ENCODE measurements at places on chromosomes 4 and X. TPM values are rescaled to one million over a fixed set of nuclear protein-coding genes. Genes with fewer than 3 reads are reported as not detected.
A peak's percentile ranks its signal among the peaks of the same experiment; 100 is the strongest.

GRCh38 chr4:146514651-146515357, 6.9 kb downstream of the SLC10A7 start:
- no peak overlapping the region for H3K4me3 ChIP-seq
- H3K27me3 ChIP-seq: no peaks in the 10 kb centered on the region
- peaks cover 7% of the 10 kb centered on the region for H3K4me1 ChIP-seq
- peaks cover 10% of the 10 kb centered on the region for H3K36me3 ChIP-seq
- no peak overlapping the region for H3K27ac ChIP-seq
- no peak for DNase-seq

DNA sequence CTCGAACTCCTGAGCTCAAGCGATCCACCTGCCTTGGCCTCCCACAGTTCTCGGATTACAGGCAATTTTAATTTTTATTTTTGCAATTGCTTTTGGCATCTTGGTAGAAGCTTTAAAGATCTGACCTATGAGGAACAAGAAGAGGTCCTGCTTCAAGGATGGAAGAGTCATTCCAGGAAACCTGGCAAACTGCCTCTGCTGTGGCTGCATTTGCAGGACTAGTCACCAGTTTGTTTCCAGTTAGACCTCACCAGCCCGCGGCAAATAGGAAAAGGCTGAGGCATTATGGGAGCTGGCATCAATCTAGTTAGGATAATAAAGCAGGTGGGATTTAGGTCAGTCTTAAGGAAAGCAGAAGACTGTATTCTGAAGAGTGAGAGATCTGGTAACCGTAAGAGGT, 51.9 kb upstream of the LAS1L start:
- H3K36me3 ChIP-seq: no peaks in the 10 kb centered on the region

DNA sequence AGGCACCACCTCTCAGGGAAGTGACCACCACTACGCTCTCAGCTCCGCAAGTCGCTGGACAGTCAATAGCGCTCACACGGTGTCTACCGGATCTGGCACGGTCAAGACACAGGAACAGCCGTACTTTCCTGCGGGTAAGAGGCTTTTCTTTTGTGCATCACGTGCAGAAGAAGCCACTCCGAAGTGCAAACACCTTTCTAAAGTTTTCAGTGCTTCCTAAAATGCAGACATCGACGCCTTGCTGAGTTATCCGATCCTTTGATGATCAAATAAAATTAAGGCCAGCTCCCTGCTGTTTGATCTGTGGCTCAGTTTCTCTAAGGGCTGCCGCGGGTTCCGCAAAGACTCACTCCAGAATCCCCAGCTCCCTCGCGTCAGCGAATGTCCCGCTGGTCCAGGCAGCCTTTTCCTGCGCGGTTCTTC, 71.8 kb downstream of the FBXO8 start:
- H3K4me1 ChIP-seq: peaks cover 28% of the 10 kb centered on the region
- no peak overlapping the region for H3K27ac ChIP-seq
- peak overlapping the region; percentile 26 for H3K4me3 ChIP-seq
- DNase-seq: no peak
- H3K27me3 ChIP-seq: peaks cover 78% of the 10 kb centered on the region

Gene TRIML2
- not detected for total RNA-seq

DNA sequence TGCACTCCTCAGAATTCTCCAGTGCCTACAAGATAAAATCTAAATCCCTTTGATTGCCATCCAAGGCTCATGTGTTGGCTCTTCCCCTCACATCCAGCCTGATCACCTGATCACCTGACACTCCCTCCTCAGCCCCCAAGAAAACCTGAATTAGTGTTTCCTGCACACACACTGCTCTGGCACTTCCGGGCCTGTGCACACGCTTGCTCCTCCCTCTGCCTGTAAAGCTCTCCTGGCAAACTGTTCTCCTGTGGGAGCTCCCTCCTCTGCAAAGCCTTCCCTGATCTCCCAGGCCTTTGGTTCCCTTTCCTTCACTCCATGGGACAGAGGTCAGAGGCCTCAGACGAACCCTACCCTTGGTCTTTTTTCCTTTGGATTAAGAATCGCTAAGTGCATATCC, 19.9 kb downstream of the PHKA2 start:
- no peak for DNase-seq
- no peaks in the 10 kb centered on the region for H3K27me3 ChIP-seq
- H3K36me3 ChIP-seq: no peaks in the 10 kb centered on the region

Gene ZAR1
- total RNA-seq: not detected

DNA sequence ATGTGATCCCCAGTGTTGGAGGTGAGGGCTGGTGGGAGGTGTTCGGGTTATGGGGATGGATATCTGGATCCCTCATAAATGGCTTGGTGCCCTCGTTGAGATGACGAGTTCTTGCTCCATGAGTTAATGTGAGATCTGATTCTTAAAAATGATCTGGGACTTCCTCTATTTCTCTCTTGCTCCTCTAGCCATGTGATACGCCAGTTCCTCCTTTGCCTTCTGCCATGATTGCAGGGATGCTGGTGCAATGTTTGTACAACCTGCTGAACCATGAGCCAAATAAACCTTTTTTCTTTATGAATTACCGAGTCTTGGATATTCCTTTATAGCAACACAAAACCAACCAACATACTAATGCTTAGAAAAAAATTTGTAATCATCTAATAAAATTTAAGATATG, 56.6 kb downstream of the STAP1 start:
- no peak for DNase-seq
- no peaks in the 10 kb centered on the region for H3K27me3 ChIP-seq
- H3K4me1 ChIP-seq: no peaks in the 10 kb centered on the region
- H3K36me3 ChIP-seq: peaks cover 37% of the 10 kb centered on the region
- H3K4me3 ChIP-seq: no peak overlapping the region
- no peak overlapping the region for H3K27ac ChIP-seq

- no peak overlapping the region for H3K27ac ChIP-seq
- no peak overlapping the region for H3K4me3 ChIP-seq
- no peaks in the 10 kb centered on the region for H3K27me3 ChIP-seq
- peaks cover 24% of the 10 kb centered on the region for H3K4me1 ChIP-seq
- no peak for DNase-seq
- peaks cover 2% of the 10 kb centered on the region for H3K36me3 ChIP-seq
These were observed 17.0 kb downstream of the GPAT3 start for GRCh38 chr4:83552924-83553323.

DNA sequence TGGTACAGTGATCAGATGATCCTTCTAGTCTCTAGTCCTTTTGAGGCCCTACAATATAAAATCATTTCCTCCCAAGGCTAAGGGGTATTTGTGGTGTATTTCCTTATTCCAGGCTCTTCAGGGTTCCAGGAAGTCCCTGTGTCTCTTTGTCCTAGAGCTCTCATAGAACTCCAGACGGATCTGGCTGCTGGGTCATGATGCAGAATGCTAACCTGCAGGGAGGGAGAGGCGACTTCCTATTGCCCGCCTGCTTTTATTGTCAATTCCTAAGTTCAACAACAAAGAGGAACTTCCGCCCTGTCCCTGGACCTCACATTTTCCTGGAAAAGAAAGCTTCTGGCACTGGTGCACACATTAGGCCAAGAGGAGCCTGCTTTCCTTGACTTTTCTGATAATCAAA, 45.9 kb upstream of the ZNF827 start:
- peaks cover 9% of the 10 kb centered on the region for H3K27me3 ChIP-seq
- DNase-seq: no peak
- H3K4me3 ChIP-seq: no peak overlapping the region
- H3K36me3 ChIP-seq: no peaks in the 10 kb centered on the region

DNA sequence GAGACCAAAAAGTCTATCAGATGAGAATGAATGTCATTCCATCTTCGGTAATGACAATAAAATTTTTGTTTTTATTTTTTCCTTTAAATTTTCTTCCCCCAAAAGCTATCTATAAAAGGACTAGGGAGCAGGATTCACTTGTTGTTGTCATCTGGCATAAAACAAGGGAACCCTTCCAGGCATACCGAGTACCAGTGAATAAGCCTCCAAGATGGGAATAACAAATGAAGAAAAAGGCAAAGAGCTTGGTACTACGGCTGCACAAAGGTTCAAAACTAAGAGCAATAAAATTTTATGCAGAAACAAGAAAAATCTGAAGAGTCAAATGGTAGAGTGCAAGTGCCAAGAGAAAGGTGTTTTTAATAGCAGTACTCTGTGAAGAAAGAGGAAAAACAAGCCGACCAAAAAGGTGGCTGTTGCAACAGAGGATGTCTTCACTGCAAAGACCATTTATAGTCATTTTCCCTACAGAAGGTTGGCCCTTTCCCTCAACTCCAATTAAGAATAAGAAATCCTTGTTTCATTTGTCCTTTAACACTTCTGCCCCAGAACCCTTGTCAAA, 25.8 kb downstream of the PPP3CA start:
- DNase-seq: no peak
- peaks cover 2% of the 10 kb centered on the region for H3K4me1 ChIP-seq

Gene HTR2C
- total RNA-seq: not detected

DNA sequence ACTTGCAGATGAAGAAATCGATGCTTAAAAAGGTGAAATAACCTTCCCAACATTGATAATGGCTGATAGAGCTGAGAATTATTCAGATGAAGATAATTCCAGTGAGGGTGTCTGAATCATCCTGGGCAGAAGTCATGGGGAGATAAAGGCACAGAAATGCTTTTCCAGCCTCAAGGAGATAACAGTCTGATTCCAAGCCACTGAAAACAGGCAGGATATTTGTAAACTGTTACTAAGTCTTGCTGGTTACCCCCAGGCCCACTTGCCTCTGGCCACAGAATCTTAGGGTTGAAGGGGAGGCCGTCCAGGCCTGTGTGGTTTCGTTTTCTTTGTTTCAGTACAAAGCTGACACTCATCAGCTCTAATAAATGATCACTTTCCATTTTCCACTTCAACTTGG, 158.5 kb downstream of the SH3KBP1 start:
- H3K36me3 ChIP-seq: peaks cover 13% of the 10 kb centered on the region
- peaks cover 45% of the 10 kb centered on the region for H3K4me1 ChIP-seq
- H3K27ac ChIP-seq: no peak overlapping the region
- no peak for DNase-seq

Gene FGFBP2
- total RNA-seq: 2.0 TPM

DNA sequence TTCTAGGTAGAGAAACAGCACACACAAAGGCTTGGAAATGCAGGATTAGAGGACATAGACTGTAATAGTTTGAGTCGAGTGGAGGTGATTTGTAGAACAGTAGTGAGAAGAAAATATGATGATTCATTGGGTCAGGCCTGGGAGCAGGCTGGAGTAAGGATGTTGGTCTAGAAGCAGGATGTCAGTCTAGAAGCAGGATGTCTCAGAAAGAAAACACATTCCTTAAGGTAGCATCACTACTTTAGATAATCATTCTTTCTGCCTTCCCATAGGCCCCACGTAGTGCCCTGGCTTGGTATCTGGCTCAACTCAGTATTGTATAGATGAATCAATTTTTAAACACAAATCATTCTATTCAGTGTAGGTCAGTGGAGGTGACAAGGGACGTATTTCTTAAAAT, 11.2 kb upstream of the DACH2 start:
- H3K4me1 ChIP-seq: no peaks in the 10 kb centered on the region
- no peaks in the 10 kb centered on the region for H3K27me3 ChIP-seq
- no peaks in the 10 kb centered on the region for H3K36me3 ChIP-seq
- H3K4me3 ChIP-seq: no peak overlapping the region
- DNase-seq: no peak
- H3K27ac ChIP-seq: no peak overlapping the region

DNA sequence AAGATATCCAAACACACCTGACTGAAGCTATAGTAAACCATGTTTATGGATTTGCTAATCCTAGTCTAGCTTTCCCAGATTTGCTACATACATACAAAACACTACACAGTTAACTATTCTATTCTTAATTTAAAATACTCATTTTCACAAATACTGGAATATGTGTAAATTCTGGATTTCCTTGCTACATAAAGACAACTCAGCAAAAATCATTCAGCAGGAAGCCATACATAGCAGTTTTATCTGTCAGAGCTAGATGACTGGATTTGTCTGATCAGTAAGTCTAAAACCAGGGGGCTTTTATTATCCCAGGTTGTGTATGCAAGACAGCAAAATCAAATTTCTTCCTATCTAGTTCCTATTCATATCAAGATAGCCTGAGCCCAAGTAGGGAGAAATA, 98.1 kb downstream of the CNOT6L start:
- no peak for DNase-seq
- H3K27me3 ChIP-seq: no peaks in the 10 kb centered on the region
- H3K4me3 ChIP-seq: no peak overlapping the region
- peaks cover 63% of the 10 kb centered on the region for H3K36me3 ChIP-seq
- no peak overlapping the region for H3K27ac ChIP-seq
- H3K4me1 ChIP-seq: peaks cover 13% of the 10 kb centered on the region

- no peaks in the 10 kb centered on the region for H3K27me3 ChIP-seq
- DNase-seq: no peak
- no peaks in the 10 kb centered on the region for H3K4me1 ChIP-seq
- H3K4me3 ChIP-seq: no peak overlapping the region
- no peak overlapping the region for H3K27ac ChIP-seq
These were observed 1480.5 kb upstream of the IGFBP7 start for GRCh38 chr4:58590722-58591121.

Gene FABP2
- total RNA-seq: not detected

GRCh38 chrX:17535229-17535628, 160.2 kb downstream of the NHS start:
- H3K36me3 ChIP-seq: no peaks in the 10 kb centered on the region
- no peak overlapping the region for H3K27ac ChIP-seq
- H3K4me3 ChIP-seq: no peak overlapping the region

DNA sequence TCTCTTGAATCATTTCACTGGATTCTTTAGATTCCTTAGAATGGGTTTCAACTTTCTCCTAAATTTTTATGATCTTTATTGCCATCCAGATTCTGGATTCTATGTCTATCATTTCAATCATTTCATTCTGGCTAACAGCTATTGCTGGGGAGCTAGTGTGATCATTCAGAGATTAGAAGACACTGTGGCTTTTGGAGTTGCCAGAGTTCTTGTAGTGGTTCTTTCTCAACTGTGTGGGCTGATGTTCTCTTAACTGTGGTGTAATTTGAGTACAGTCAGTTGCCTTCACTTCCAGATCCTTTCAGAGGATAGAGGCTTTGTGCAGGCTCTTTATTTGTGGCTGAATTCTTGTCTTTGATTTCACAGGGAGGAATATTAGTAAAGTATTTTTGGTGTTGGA, 12.1 kb upstream of the CSN2 start:
- H3K27ac ChIP-seq: no peak overlapping the region
- H3K27me3 ChIP-seq: no peaks in the 10 kb centered on the region
- DNase-seq: no peak
- no peaks in the 10 kb centered on the region for H3K36me3 ChIP-seq
- no peaks in the 10 kb centered on the region for H3K4me1 ChIP-seq

Gene VSIG4
- not detected for total RNA-seq

DNA sequence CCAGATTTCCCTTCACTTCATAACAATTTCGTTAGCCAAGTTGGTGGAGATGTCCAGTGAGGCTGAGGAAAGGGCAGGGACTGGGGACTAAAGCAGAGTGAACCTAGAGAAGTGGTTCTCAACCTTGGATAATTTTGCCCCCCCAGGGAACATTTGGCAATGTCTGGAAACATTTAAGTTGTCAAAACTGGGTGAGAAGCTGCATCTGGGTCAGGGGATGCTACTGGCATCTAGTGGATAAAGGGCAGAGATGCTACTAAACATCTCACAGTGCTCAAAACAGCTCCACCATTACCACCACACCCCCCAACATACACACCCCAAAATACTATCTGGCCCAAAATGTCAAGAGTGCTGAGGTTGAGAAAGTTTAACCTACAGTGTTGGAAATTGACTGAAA, 32.0 kb upstream of the FGF16 start:
- H3K27ac ChIP-seq: no peak overlapping the region
- DNase-seq: no peak
- no peaks in the 10 kb centered on the region for H3K27me3 ChIP-seq

- H3K27me3 ChIP-seq: peaks cover 1% of the 10 kb centered on the region
- H3K4me3 ChIP-seq: no peak overlapping the region
- no peak overlapping the region for H3K27ac ChIP-seq
- H3K36me3 ChIP-seq: no peaks in the 10 kb centered on the region
- DNase-seq: no peak
These were observed 10.6 kb downstream of the TSC22D3 start for GRCh38 chrX:107764845-107765608.

All from activated CD4-positive, alpha-beta T cell treated with anti-CD3 and anti-CD28 coated beads, Interleukin-2, amount 10 ng/mL, durations not matched to agents 24 days and 14 days (primary cell).